ENCODE measurements at places on chromosomes 7 and 10. TPM values are rescaled to one million over a fixed set of nuclear protein-coding genes. Genes with fewer than 3 reads are reported as not detected.

The PGAM2 gene
- total RNA-seq: 0.11 TPM

The ECHDC3 gene
- 10.4 TPM for total RNA-seq

The CCNY gene
- total RNA-seq: 34.4 TPM

The EPHB4 gene
- total RNA-seq: 94.3 TPM

DNA sequence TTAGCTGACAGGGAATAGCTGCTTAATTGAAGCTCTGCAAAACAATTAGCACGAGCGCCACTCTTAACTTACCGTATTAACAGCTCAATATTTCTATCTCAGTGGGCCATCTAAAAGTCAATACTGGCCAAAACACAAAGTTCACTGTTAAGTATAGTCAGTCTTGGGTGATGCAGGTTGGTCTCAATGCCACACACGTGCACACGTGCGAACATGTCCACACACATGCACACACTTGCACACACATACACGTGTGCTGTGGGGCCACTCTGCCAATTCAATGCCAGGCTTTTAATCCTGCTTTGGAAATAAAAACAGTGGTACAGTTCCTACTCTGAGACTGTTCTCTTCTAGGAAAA, 105.1 kb downstream of the GRB10 start:
- no peak for DNase-seq

GRCh38 chr7:52838981-52839411, 196.4 kb upstream of the POM121L12 start:
- DNase-seq: no peak

- DNase-seq: no peak
Measured at GRCh38 chr7:17155529-17155928, 142.9 kb upstream of the AHR start.

DNA sequence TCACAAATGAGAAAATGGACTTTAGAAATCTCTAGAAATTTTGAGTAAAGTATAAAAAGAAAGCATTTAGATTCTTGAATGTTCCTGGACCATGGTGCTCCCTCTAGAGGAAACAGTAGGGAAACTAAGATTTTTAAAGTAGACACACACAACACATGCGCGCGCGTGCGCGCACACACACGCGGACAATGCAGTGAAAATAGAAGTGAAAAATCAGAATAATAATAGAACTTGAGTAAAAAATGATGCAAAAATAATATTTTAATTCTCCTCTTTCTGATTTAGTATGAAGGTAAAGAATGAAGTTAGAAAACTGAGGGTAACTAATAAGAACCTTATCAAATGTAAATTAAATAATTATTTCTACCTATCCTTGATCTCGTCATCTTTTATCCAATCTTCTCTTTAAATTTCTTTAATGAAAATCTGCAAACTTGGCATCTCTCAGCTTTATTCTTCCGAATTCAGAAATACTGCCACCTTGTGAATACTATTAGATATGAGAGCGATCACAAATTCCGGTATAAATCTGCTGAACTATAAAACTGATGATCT, 117.0 kb upstream of the AMPH start:
- no peak for DNase-seq

DNA sequence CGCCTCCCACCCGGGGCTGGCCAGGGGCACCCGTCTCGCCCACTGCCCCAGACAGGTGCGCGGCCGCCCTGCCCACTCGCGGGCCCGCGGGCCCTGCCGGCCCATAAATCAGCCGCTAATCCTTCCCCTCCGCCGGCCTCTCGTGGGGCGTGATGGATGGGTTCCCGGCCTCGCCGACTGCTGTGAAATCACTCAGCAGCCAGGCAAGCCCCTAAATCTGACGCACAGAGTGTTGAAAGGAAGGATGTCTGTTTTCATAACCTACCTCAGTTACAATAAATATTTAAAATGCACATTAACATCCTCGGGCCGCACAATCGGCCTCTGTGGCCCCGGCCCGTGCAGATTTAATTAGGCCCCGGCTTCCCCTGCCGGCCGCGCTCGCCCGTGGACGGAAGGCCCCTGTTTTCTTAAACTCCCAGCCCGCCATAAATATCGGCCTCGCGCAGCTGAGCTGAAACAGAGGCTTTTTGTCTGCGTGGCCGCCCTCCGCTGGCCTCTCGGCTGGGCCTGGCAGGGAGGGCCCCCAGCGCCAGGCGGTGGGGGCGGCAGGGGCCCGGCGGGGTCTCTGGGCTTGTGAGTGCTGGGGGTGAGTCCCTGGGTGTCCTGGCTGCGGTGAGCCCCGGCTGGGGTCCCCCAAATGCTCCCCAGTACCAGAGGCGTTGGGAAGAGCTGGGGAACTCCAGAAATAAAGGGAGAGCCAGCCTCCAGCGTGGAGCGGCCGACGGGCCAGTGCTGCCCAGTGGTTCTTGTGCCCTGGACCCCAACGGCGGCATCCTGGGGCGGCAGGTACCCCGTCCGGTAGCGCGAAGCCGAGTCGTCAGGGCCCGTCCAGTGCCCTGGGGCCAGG, 90.7 kb downstream of the UNCX start:
- no peak for DNase-seq

GRCh38 chr7:45699726-45700390, 125.7 kb downstream of the ADCY1 start:
- no peak for DNase-seq

GRCh38 chr7:124674451-124674850, 91.1 kb downstream of the GPR37 start:
- no peak for DNase-seq

- no peak for DNase-seq
Measured at GRCh38 chr10:8066797-8067196, 12.3 kb downstream of the GATA3 start.

DNA sequence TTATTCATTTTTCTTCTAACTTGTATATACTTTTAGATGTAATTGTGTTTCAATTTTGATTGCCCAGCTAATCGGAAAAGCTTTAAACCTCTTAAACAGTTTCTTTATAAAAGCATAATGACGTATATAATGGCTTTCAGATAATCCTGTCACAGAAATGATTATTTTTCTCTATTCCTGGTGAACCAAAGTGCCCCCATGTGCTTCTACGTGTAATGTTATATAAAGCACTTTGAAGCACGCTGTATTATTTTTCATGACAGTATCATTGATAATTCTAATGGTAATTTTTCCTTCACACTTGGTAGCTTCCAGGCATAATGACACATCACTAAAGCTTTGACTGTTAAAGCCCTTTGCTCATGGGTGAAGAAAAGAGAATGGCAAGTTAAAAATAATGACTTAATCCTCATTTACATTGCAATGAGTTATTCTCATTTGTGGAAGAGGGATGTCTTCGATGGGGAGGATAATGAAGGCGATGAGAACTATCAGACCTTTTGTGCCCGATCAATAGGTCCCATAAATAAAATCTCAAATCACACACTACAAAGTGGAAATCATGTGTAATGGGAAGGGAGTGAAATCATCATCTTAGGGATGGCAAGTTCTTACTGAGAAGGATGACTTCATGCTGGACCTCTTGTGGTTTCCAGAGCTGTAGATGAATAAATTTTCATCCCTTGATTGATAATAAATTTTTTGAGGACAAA, 460.1 kb downstream of the DPP6 start:
- no peak for DNase-seq

DNA sequence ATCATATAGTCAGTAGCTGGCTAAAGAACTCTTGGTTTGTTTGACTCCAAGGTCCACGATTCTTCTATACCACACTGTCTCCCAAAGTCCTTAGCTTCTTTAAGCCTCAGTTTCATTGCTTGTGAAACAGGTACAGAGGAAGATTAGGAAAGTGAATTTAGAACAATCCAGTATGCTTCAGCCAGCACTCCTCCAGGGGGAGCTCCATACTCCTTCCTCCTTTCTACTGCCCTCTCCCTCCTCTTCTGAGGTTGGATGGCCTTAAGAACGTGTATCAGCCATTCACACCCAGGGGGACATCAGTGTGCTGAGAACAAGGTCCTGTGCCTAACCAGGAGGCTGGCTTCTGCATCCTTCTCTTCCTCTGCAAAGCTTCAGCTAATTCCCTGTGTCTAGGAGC, 54.8 kb upstream of the CALD1 start:
- DNase-seq: no peak

GRCh38 chr7:128692623-128693270, 20.7 kb downstream of the GARIN1A start:
- no peak for DNase-seq

DNA sequence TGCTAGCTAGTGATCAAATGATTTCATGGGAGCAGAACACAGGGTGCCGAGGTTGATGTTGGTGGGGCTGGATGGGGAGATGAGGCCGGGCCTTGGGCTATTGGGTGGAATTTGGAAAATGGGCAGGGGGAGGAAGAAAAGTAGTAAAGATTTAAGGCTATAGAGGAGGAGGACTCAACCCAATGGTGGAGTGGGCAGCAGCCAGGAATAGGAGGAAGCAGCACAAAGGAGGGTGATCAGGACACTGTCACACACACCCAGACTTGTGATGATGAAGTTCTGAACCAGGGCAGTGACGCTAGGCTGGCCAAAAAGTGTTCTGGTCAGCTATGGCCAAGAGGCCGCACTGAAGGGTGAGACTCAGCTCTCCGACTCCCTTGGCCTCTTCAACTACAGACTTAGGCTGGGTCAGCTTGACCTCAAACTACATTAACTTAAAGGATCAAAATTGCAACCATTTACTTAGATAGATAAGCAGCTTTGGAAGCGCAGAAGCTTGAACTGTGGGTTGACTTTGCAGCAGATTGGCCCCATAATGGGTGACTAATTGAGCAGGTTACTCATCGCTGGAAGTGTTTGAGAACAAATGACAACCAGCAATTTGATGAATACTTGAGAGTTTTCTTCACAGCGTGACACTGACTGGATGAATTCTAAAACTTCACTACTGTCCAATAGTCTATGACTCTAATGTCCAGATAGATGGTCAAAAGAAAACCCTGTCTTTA, 29.4 kb upstream of the GPR26 start:
- no peak for DNase-seq

GRCh38 chr7:1922071-1922869, 252.2 kb downstream of the ELFN1 start:
- DNase-seq: no peak

DNA sequence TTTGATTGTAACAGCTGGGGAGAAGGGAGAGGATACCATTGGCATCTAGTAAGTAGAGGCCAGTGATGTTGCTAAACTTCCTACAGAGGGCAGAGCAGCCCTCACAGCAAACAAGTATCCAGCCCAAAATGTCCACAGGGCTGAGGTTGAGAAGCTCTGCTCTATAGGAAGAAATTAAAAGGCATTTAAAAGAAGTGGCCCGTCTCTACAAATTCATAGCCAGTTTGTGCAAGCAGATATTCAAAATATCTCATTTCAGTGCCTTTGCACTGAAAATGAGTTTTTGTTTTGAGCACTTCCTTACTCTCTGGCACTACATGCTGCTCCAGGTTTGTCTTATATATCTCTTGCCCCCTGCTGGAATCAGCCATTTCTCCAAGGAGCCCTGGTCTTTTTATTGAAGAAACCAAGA, 330.0 kb downstream of the BBS9 start:
- peak; percentile 16 for DNase-seq

DNA sequence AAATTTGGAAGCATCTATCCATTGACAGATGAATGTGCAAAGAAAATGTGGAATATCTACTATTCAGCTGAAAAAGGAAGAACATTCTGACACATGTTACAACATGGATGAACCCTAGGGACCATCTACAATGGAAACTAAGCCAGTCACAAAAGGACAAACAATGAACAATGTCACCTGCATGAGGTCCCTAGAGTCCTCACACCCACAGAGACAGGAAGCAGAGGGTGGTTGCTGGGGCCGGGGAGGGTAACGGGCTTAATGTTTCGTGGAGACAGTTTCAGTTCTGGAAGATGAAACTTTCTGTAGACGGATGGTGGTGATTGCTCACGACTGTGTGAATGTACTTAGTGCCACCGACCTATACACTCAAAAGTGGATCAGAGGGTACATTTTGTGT, 282.9 kb downstream of the ADARB2 start:
- no peak for DNase-seq

GRCh38 chr10:111432588-111432987, 355.8 kb downstream of the ADRA2A start:
- no peak for DNase-seq

Data from foreskin keratinocyte (primary cell).